Natural killer cell (primary cell): ENCODE measurements at places on chromosomes 2 and 18. TPM values are rescaled to one million over a fixed set of nuclear protein-coding genes. Genes with fewer than 3 reads are reported as not detected.
A peak's percentile ranks its signal among the peaks of the same experiment; 100 is the strongest.

Gene SLC14A1
- total RNA-seq, result 51.6 TPM

- DNase-seq, result no peak
Measured at GRCh38 chr2:98729652-98730051, 1.3 kb downstream of the MGAT4A start.

- DNase-seq, result peak; percentile 80
Measured at GRCh38 chr2:7567646-7568045, 650.4 kb downstream of the RNF144A start.

GRCh38 chr2:119483896-119484718 lies 40.2 kb downstream of the SCTR start:
- DNase-seq, result no peak

DNA sequence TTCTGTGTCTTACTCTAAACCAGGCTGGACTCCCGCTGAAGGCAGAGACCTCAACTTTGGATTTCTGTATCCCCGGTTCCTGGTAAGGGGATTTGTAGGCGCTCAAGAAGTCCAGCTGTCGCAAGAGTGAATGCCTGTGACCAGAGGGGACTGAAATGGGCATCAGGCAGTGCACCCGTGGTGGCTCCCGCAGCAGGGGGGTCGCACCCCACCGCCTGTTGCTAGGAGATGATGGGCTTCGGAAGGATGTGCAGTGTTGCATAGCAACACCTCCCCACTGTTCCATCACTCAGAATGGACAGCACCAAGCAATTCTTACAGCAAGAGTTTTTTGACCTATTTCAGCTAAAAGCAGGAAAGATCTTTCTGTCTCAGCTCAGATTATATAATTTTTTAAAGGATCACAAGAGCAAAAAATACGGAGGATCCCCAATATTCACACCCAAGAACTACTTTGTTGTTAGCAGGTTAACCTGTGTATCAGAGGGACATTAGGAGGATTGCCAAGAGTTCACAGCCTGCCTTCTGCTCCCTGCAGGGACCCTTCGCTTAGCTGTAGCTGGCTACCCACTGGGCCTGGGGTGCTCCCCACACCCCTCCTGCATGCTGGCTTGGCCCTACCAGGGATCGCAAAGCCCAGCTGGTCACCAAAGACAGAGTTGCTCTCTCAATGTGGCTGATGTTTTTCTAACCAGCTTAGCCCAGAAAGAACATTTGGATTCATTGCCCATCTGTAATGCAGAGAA lies 63.8 kb downstream of the SOWAHC start:
- DNase-seq, result no peak

DNA sequence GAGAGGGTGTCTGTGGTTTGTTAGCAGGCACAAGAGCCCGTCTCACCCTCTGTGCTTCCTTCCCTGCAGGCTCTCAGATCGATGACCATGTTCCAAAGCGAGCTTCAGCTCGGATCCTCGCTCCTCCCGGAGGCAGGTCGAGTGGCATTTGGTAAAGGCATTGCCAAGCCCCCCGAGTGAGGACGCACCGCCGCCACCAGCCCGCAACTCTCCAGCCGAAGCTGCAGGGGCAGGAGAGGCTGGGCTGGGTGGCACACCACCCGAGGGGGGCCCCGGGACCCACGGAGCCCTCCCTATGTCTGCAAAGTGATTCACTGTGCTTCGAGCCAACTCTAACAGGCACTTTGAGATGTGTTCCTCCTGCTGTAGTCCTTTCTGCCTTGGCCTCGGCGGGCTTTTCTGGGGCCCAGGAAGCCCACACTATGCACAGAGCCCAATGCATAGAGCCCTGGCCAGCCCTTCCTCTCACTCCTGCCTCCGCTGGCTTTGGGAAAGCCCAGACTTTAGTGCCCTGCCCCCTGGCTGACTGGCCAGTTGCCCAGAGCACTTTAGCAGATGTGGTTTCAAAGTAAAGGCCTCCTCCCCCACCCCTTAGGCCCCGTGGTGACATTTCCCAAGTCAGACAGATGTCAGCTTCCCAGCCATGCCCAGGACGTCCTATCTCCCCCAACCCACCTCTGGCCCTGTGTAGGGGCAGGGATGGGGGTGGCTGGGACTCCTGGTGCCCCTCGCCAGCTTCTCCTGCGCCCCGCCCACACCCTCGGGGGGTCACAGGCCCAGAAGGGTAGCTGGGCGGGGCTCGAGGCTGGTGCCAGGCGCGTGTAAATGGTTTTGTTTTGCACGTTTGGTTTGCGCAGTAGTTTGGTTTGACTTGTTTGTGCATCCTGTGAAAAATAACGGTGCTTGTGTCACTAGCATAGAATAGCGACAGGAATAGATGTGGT lies 23.3 kb upstream of the MAPRE3 start:
- DNase-seq, result no peak

GRCh38 chr2:27322301-27322765 lies 564 bp downstream of the MPV17 start:
- DNase-seq, result peak; percentile 29

Gene C2orf81
- 1.7 TPM for total RNA-seq

DNA sequence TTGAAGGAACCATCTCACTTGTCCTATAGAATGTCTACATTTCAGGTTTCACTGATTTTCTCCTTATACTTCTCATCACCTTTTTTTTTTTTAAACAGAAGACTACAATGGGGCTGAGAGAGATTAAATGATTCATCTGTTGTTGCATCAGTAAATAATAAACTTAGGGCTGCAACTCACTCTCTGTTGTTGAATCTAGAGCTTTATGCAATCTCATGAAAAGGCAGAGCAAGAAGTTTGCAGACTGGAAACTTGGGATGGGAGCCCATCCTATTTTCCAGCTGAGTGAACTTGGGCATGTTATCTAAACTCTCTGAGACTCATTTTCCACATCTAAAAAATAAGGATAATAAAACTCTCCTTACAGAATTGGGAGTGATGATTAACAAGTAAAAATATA lies 58.4 kb downstream of the PDE1A start:
- DNase-seq, result no peak

DNA sequence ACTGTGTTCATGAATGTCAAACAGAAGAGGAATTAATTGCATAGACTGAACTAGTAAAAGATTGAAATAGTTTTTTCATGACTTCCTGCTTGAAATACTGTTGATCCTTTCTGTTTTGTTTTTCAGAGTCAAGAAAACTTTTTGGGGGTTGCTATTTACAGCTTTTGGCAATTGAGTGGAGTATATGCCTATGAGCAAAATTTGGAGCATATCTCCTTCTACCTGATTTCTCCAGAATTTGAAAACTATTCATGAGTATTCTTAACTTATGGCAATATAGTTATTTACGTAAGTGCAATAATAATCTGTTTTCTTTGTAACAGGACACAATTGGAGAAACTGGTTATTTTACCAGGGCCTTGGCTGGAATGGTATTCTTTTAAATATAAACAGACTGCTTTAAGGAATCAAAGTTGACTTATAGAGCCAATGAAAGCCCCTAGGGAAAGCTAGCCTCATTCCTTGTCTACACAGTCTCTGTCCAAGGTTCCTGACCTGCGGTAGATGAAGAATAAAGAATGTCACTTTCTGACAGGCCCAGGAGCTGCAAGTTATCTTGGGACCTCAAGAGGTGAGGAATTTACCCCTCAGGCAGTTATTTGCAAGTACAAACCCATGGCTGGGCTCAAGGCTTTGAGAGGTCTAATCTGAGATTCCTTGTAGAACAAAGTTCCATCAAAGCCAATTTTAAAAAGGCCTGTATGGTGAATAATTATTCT lies 193.5 kb upstream of the NDUFV2 start:
- no peak for DNase-seq
